ENCODE measurements at places on chromosomes 6 and 20.
A peak's percentile ranks its signal among the peaks of the same experiment; 100 is the strongest.

DNA sequence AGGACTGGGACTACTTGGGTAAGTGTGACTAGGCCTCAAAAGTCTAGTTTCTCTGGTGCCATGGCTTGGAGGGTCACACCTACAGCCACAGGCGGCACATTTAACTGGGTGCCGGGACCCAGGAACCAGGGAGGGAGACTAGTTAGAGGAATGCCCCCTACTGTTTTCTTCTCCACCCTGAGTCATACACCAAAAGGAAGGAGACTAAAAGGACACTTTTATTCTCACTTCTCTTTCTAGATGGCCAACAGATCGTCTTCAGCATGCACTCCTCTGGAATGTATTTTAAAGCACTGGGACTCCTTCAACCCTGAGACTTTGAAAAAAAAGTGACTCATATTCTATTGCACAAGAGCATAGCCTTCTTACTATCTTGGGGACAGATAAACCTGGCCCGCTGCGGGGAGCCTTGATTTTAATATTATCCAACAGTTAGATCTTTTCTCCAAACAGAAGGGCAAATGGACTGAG is 33.4 kb downstream of the PLN start:
- no peak for DNase-seq

DNA sequence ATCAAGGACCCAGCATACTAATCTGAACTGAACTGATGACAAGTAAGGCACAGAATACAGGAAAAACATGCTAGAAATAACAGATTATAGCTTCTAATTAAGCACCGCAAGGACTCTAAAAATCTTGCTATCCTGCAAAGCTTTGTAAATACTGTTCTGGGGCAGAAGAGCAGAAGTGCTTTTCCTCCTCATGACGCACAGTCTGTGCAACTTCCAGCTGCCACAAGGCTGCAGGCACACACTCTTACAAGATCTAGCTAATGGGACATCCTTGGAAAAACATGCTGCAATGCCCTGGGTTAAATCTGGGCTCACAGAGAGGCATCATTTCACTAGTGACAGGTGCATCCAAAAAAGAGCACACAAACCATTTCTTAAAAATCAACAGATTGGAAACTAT is 188.6 kb downstream of the GJA10 start:
- no peak for DNase-seq

GRCh38 chr6:144131248-144131709 is 19.0 kb upstream of the STX11 start:
- no peak for DNase-seq

DNA sequence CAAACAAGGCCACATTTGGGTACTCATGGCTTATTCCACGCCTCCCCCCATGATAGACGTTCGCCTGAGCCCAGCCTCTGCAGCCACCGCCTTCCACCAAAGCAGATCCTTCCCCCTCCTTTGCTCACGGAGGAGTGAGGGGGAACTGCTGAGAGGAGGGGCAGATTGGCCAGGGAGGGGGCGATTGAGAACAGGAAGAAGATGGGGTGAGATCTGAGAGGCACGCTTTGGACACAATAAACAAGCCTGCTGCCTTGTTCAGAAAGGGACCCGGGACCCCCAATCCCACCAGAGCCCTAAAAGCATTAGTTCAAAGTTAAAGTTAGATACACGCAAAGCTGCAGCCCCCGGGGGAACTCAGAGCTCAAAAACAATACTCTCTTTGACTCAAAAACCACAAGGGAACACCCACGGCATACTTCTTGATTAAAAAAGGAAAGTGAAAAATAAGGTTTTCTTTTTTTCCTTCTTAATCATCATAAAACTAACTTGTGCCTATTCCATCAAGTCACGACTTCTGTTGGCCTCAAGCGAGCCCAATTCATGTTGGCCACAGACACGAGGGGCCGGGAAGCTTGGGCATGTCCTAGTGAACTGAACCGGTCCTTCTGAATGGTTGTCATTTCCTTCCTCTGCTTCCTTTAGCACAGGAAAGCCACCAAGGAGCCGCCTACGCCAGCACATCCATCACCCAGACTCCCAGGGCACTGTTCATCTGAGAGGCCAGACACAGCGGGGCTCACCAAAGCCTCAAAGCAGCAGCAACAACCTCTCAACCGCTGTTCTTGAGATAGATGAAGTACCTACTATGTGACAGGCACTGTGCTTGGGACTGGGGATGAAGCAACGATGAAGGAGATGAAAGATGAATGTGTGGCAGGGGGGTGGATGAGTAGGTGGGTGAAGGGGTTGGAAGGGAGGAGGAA is 44.7 kb downstream of the NFATC2 start:
- DNase-seq, result no peak

- DNase-seq, result no peak
Measured at GRCh38 chr20:31394900-31395299, 4.5 kb upstream of the DEFB119 start.

GRCh38 chr6:166507809-166508564 is 78.5 kb downstream of the RAMACL start:
- no peak for DNase-seq

DNA sequence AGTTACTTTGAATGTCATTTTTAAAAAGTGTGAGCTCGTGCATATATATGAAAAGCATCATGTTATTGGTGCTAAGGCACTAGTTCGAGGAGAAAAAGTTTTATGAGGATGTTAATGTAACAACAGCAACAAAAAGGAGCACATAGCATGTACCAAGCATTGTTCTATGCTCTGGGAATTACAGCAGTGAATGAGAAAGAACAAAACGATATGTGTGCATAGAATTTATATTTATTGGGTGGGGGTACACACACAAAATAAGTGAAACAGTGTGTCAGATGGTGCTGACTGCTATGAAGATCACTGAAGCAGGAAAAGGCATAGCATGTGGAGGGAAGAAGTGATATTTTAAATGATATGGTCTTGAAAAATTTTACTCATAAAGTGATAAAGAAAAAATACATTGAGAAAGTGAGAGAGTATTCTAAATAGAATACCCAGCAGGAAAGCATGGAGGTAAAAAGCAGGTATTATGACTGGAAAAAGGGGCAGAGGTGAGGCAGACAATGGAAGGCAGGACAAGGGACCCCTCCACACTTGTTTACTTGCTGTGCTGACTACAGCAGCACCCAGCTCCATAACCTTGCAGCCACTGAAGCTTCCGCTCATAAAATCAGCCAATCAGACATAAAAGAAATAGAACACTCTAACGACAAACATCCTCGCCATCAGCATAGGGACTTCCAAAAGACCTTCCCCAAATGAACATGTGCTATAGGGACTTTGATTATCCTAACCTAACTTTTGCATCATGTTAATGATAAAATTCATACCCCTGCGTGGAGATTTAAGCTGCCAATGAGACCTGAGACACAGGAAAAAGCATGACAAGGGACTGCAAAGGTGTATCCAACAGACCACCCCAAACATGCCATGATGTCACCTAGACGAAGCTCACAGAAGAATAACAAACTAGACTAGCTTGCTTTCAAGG is 119.9 kb downstream of the HFE start:
- DNase-seq, result no peak

GRCh38 chr6:82408952-82409431 is 45.4 kb downstream of the TPBG start:
- DNase-seq, result no peak

DNA sequence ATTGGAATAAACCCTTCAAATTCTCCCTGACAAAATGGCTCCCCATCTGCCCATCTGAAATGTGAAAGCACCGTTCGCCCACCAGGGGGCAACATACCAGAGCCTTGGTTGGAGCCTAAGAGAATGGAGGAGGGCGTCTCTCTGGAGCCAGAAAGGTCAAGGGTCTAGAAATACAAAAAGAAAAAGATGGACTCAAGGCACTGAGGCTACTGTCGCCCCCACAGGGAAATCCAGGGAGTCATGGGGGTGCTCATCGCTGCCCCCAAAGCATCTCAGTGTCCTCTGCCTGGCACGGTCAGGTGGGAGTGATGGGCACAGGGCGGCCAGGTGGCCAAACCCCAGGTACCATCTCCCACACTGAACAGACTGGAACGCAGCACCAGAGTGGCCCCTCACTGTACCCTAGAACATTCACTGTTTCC is 136.3 kb downstream of the ZMYND8 start:
- DNase-seq, result peak; percentile 64

- no peak for DNase-seq
Measured at GRCh38 chr20:24578567-24579415, 109.4 kb downstream of the SYNDIG1 start.

DNA sequence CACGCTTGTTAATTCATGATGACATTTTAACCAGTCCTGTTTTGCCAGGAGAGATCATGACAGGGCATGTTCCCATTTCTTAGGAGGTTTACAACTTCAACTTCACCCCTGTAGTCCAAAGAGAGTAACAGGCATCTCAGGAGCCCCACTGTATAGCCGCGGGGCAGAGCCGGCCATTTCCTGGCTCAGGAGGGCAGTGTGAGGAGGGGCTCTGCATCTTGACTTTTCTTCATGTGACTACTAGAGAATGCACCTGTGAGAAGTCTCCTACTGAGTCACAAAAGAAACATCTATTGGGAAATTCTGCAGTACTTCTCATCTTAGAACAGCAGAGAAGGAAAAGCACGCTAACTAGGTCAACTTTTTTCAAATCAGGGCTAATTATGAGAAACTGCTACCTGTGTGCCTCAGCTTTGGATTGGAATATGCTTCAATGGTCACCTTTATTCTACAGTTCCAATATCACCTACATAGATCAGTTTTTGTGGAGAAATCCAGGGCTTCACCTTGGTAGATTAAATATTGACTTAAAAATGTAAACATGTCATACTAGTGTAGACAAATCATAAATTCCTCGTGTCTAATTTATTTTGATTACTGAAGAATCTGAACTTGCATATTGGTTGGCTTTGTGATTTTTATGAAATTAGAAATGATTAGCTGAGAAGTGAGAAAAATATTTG is 28.6 kb upstream of the SIM1 start:
- peak; percentile 78 for DNase-seq

DNA sequence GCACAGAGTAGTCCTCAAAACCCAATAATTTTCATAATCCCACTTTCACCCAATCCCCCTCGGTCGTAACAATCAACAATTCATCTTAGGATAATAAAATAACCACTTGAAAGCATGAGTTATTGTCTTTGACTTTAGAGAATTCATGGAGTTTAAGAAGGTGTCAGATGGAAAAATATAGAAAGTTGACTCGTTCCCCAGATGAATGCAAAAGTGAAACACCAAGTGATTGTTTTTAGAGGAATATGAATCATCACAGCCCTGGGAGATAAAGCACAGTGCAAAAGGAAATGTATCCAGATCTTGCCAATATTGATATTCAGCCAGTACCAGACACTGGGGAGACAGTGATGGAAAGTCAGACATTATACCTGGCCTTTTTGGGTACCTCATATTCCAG is 860.5 kb downstream of the DHX35 start:
- DNase-seq, result no peak

GRCh38 chr6:125183391-125183790 is 29.8 kb downstream of the TPD52L1 start:
- DNase-seq, result no peak

DNA sequence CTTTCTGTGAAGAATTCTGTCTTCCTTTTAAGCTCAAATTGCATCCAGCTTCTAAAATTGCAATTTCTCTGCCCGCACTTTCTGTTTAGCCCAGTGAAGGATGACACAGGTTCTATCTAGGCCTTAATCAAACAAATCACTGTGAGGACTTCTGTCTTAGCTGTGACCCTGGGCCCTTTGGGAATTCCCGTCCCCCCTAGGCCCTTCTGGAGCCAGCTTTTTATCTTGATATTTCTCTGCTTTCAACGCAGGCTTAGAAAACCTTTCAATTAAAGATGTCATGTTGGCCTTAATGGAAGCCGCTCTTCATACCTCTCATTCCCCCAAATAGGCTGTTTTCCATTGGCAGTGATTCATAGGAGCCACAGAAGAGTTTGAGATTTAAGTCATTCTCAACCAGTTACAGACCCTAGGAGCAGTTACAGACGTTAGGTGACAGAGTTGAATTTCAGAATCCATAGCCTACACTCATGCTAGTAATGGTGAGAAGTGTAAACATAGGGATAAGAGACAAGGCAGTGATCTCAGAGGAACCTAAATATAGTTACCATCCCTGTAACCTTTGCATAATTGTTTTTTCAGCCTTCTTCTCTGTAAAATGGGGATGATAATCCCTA is 74.8 kb upstream of the FLRT3 start:
- DNase-seq, result no peak

DNA sequence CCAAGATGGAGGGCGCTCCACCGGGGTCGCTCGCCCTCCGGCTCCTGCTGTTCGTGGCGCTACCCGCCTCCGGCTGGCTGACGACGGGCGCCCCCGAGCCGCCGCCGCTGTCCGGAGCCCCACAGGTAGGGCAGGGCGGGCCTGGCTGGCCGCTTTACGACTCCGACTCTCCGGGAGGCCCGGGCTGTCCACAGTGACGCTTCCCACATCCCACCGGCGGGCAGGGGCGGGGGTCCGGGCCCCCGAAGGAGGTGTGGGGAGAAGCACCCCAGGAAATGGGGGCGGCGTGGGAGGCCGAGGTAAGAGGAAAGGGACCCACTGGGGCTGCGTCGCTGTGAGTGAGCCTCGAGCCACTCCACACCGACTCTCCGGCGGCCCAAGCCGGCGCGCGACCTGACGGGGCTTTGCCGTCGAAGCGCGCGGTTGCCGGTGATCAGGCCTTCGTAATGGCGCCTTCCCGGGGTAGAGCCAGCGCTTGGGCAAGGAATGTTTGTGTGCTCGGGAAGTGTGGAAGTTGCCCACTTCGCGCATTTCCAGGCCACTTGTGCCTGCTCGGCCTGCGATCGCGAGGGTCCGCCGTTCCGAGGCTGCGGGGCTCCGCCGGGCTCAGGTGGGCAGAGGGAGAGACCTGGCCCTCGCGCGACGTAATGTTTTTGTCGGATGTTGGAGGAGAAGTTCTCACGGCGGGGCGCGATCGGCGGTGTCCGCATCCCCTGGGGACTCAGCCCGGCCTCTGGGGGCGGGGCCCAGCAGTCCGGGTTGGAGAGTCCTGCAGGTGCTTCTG is 427 bp downstream of the GINM1 start:
- peak; percentile 73 for DNase-seq

DNA sequence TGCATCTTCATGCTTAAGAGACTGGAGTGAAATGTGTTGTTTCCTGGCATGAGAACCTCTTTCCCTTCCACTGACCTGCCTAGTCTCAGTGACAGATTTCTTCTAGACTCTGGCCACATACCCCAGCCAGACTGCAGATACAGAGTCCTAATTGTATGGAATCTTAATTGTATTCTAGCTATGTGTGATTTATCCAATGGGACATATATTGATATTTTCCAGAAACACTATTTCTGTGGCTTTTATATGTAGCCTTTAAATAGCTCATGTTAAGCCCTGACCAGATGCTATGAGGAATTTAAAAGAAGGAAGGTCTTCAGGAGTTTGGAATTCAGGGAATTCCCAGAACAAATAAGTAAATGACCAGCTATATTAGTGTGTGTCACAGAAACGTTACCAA is 99.0 kb downstream of the FIG4 start:
- no peak for DNase-seq

DNA sequence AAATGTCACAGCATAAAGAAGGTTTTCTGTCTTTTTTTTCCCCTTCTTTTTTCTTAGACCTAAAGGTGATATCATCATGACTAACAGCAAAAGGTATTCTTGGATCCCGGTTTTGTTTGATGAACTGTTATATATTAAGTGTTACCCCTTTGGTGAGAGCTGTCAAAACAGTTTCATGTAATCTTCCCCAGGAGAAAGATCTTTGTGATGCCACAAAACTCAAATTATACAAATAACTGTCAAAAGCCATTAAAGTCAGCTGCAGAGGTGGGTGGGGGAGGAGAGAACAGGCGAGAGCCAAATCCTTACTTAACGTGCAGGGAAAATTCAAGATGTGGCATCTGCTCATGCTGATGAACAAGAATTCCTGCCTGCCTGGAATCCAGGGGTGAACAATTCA is 258.2 kb downstream of the BMP7 start:
- peak; percentile 24 for DNase-seq

GRCh38 chr20:59020938-59021551 is 1.8 kb downstream of the TUBB1 start:
- peak; percentile 62 for DNase-seq

Measured in ELF-1 (cell line).